ENCODE measurements at places on chromosomes 7 and 10.

GRCh38 chr10:121245754-121246153 is 352.5 kb downstream of the FGFR2 start:
- DNase-seq: no peak

- DNase-seq: no peak
Measured at GRCh38 chr7:80392229-80393169, 119.4 kb downstream of the GNAT3 start.

DNA sequence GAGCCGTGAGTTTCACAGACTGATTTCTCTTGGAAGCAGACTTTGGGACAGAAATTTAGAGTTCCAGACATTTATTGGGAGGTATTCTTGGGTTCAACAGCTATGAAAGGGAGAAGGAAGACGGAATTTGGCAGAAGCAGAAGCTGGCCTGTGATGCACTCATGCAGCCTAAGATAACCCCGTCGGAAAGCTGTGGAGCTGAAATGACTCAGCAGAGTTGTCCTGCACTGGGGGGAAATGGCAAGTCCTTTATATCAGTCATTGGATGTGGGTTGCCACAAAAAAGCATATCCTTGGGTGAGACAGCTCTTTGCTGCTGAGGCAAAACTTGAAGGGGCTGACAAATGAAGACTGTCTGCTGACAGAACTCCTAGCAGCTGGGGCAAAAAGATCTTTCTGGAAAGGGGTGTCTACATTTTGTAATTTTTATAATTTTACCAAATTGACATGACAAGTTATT is 11.5 kb upstream of the MICU1 start:
- DNase-seq: no peak

DNA sequence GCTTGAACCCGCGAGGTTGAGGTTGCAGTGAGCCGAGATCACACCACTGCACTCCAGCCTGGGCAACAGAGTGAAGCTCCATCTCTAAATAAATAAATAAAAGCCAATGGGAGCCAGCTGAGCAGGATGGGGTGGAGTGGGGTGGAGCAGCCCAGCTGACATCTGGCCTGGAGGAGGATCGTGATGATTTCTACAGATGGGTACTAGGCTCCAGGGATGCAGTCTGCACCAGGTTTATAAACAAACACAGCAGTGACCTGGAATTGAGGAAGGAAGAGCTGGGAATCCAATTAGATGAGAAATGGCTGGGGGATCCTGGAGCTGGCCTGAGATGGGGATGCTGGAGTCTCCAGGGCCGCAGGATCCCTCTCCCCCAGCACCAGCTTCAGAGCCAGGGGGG is 7.3 kb upstream of the GRIFIN start:
- no peak for DNase-seq

DNA sequence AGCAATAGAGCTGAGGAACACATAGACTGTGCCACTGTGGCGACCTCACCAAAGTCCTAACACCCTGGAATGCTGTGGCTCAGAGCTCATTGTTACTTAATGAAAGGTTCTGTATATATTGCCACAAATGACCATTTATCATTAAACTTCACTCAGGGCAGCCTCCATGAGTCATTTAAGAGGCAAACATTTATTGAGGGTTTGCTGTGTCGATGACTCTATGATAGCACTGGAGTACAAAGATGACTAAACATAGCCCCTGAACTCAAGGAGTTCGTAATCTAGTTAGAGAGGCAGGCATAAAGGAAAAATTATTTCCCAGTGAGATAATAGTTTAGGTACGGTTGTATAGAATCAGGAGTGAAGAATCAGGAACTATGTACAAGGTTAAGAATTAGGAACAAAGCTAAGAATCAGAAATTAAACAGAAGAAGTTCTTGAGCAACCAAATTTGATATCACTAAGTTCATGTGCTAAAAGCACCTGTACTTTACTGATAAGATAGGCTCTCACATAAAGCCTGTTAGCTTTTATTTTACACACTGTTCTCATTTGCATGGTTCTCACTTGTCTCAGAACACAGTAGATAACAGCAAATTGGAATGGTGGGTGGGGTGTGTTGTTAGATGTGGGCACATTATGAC is 7.9 kb downstream of the ENTPD7 start:
- DNase-seq: no peak

DNA sequence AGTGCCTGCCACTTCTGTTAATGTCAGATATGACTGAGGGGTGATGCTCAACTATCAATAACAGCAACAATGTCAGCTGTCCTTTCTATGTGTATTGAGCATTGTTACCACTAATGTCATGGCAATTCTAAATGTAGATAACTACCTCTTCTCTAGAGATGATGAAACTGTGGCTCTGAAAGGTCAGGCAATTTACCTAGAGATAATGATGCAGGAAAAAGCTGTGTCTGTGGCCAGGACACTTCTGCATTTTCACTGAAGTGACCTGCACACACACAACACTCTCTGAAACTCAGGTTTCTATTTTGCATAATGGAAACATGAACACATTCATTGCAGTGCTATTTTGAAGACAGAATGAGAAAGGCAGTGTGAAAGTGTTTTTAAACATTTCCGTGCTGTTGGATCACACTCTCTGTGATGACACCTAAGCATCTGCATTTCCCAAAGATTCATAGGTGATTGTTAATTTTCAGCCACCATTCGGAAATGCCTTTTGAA is 148.2 kb downstream of the KCND2 start:
- DNase-seq: no peak

GRCh38 chr10:86708783-86709380 is 40.6 kb downstream of the LDB3 start:
- DNase-seq: no peak

GRCh38 chr10:124588736-124589490 is 127.3 kb downstream of the LHPP start:
- DNase-seq: no peak

DNA sequence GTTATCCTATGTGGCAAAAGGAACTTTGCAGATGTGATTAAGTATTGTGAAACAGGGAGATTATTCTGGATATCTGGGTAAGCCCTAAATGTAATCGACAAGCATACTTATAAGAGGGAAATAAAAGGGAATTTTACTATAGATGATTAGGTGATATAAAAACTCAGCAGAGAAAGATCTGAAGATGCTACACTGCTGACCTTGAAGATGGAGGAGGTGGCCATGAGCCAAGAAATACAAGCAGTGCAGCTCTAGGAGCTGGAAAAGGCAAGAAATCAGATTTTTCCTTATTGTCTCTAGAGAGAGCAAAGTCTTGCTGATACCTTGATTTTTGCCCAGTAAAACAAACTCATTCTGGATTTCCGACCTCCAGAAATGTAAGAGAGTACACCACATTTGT is 67.7 kb downstream of the BRAF start:
- no peak for DNase-seq

GRCh38 chr10:85026878-85027467 is 698.6 kb downstream of the CCSER2 start:
- no peak for DNase-seq

DNA sequence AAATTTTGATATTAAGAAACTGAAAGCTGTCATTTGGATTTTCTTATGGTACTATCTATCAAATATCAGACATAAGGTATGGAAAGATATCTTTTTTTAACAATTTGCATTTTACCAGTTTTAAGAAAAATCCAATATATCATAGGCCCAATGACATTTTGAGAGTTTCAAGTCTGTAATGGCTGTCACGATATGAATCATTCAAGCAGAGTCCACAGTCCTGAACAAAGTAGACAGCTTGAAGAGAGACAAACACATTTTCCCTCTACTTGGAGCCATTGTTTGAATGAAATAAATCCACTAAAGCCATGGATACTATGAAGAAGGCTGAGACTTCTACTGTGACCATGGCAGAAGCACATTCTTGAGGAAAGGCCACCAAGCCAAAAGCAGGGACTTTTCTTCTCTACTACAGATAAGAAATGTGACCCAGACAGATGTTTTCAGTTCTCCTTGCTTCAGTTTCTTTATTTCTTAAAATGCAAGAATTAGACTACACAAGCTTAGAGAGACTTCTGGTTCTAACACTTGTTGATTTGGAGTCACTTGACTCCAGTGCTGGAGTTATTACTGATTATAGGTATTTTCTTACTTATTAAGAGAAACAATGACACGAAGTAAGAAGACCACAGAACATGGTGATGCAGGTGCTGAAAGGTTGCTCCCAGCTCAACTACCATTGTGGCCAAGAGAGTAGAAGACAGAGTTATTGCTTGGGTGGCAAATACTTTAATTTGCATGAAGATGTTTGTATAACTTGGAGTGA is 429.1 kb downstream of the KIF20B start:
- DNase-seq: no peak

- no peak for DNase-seq
Measured at GRCh38 chr10:88618496-88618895, 31.9 kb downstream of the LIPJ start.

DNA sequence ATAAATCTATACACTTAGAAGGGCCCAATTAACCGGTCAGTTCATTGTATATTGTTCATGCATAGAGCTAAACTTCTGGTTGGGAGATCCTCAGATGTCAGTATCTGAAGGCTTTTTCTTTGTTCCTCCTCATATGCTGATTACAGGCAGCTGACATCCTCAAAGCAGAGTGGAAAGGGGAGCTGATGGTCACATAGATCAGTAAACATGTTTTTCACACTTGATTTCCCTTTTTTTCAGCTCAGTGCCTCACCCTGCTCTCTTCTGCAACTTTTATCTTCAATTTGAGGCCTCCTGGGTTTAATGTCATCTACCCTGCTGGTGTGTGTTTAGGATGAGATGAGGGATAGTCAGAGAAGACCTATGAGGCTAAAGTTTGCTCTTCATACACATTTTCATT is 297.9 kb upstream of the FZD1 start:
- DNase-seq: no peak

GRCh38 chr10:55329796-55330195 is 528.8 kb upstream of the PCDH15 start:
- DNase-seq: no peak

GRCh38 chr7:79403451-79403850 is 50.0 kb downstream of the MAGI2 start:
- no peak for DNase-seq

DNA sequence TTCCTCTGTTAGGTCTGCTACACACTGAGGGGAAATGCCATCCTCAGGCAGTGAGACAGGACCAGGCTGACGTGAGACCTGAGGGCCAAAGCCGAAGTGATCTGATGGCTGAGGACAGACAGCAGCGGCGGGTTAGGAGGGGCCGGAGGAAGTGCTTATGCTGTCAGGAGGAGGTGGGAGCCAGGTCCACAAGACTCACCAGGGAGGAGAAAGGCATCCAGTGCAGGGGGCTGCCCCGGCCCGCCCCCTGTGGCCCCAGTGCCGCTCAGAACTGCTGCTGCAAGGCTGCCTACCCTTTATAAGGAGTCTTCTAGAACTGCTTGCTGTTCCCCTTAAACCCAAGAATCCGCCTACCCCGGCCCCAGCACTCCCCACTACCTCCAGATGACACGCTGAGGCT is 19.8 kb downstream of the AKR1E2 start:
- no peak for DNase-seq

DNA sequence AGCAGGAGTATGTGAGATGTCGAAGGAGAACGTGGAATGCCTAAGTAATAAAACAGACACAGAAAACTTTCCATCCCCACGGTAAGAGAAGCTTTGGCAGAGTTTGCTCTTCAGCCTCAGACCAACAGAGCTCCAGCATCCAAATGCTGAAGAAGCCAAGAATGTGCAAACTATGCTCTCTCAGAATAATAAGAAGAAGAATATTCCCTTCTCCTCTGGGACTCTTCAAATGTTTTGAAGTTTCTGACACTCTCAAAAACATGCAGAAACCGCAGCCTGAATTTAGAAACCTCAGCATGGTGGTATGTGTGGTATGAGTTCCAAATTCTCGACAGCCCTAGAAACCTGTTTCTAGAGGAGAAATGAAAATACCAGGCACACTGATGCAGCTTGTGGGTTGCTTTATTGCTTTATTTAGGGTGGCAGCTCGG is 113.3 kb downstream of the KCNMA1 start:
- no peak for DNase-seq

GRCh38 chr7:65809259-65809981 is 63.5 kb upstream of the VKORC1L1 start:
- no peak for DNase-seq

DNA sequence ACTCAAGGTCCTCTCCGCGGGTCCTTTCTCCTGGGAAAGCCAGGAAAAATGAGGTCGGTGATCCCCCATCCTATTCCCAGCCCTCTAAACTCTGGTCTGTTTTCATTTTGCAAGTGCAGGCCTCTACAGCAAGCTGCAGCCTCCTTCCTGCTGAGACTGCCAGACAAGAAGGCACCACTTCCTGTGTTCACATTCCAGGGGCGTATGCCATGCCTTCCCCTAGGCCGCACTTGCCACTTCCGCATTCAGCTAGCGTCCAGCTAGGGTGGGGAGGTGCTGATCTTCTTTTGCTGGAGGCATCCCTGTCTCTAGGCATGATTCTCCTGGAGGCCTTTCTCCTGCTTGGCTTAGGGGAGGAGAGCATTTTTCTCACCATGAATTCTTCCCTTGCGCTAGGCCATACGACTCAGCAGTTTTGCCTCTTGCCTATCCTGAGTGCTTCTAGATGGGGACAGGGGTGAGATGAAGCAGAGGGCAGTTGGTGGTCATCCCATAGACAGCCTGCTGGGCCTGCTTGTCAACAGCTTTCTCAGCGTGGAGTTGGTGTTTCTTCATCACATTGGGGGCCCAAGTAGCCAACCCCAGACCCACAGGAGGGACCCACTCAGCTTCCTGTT is 328.9 kb downstream of the RPS24 start:
- no peak for DNase-seq

- DNase-seq: peak; percentile 43
Measured at GRCh38 chr7:129438839-129439651, 4.8 kb downstream of the STRIP2 start.

GRCh38 chr7:93374345-93374940 is 142.3 kb downstream of the VPS50 start:
- peak; percentile 18 for DNase-seq

DNA sequence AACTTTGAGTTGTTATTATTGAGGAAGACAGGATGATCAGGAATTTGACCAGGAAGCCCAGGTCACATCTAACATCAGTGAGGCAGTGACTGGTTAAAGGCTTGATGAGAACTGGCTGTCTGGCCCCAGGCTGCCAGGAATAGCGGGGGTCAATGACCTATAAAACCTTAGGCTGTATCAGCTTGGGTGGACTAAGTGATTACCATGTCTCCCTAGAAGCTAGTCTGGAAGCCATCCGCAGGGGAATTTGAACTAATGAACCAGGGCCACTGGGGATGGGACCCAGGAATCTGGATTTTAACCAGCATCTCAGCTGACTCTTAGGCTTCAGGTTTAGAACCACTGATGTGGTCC is 56.6 kb downstream of the BPGM start:
- DNase-seq: no peak

DNA sequence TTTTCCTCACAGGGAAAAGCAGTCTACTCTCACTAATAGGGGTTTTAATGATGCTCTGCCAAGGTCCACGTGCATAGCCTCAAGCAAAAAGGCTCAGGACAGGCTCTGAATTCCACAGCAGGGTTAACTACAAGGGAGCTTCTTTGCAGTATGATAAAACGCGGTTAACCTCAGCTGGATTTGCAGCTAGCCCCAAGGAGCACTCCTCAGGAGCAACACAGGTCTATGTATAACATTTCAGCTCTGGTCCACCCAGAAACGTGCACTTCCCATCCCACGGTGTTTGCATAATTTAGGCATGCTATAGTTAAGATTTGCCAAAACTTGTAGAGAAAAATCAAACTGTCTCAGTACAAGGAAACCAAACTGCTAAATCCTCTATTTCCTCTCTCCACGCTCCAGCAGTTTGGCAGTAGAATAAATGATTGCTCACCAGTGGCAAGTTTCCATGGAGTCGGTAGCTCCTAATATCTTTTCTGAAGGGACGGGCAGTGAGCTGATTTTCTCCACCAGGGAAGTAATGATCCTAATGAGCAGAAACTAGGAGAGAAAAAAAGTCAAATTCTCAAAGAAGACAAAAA is 13.1 kb upstream of the ASB4 start:
- DNase-seq: no peak

- no peak for DNase-seq
Measured at GRCh38 chr7:117087639-117088396, 134.5 kb downstream of the ST7 start.
